Upper lobe of left lung (tissue), 6 donors: ENCODE measurements at places on chromosomes 13 and 19.

DNA sequence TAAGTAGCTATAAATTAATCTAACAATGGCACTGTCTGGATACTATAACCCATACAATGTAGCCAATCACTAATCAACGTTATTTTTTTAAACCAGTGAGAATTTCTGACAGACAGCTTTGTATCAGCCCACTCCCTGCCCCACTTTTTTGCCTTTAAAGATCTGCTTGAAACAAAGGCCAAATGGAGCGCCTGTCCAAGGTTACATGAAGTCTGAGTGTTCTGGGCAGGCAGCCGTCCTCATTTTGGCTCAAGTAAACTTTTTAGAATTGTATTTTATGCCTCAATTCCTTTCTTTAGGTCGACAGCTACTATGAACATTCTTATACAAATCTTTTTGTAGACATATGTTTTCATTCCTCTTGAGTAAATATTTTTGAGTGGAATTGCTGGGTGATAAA lies 6.2 kb downstream of the IFT88 start:
- DNase-seq: no peak

GRCh38 chr19:31334849-31335624 lies 14.2 kb downstream of the TSHZ3 start:
- no peak for DNase-seq

DNA sequence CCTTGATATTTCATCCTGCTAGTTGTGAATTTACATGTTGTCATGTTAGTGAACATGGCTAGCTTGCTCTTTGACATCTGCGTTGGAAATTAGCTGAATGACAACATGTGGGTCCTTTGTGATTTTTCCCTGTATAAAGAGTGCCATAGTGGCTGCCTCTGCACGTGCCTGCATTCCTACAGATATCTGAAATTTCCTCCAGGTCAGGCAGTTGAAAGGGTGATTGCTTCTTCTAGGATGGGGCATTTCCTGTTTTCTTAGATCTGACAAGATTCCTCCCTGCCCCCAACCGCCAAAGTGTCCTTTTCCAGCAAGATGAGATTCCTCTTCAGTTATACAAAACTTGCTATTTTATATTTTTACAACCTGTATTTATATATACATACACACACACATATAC lies 8.8 kb downstream of the ZNF525 start:
- no peak for DNase-seq

DNA sequence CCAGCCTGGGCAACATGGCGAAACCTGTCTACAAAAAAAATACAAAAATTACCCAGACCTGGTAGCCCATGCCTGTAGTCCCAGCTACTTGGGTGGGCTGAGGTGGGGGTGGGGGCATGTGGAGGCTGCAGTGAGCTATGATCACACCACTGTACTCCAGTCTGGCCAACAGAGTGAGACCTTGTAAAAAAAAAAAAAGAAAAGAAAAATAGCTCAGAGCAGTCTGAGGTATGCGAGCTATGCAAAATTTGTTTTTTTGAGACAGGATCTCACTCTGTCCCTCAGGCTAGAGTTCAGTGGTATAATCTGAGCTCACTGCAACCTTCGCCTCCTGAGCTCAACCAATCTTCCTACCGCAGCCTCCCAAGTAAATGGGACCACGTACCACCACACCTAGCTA lies 7.1 kb upstream of the TOMM40 start:
- no peak for DNase-seq

- DNase-seq: peak; percentile 93
Measured at GRCh38 chr19:31349160-31349881, at the start of gene TSHZ3. Gene TSHZ3, minus strand, starts transcription at chr19:31349436. Its CDS starts 217 bp downstream, at chr19:31349219.

DNA sequence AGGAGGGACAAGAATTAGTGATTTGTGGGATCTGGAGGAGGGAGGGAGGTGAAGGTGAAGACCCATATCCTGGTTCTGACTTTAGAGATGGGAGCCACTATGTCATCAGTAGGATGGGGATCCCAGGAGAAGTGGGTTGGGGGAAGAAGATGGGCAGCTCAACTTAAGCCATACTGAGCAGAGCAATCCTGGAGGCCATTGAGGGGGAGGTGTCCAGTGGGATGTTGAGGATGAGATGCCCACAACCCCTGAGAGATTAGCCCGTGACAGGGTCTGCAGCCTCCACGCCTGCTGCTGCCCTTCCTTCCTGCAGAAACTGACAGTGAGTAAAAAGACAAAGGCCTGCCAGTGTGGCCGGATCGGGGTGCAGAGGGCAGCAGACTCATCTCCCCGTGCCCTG lies 11.2 kb upstream of the SIGLEC6 start:
- DNase-seq: peak; percentile 34
